ENCODE measurements at places on chromosomes 4 and X.

DNA sequence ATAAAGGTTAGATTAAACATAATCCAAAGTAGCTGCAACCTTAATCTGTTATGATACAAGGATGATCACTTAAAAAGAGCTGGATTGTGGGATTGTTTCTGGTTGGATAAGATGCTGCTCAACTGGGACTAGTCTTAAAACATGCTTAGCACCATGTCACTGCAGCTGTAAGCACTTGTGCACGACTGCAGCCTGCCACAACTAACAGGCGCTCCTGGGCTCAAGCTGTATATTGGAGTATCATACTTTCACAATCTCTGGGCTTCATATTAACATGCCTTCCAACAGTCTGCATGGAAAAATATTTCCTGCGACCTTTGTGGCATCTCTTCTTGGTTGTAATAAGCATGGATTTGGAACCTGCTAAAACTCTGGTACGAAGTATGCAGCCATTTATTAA is 493.0 kb upstream of the PITX2 start:
- DNase-seq: no peak

DNA sequence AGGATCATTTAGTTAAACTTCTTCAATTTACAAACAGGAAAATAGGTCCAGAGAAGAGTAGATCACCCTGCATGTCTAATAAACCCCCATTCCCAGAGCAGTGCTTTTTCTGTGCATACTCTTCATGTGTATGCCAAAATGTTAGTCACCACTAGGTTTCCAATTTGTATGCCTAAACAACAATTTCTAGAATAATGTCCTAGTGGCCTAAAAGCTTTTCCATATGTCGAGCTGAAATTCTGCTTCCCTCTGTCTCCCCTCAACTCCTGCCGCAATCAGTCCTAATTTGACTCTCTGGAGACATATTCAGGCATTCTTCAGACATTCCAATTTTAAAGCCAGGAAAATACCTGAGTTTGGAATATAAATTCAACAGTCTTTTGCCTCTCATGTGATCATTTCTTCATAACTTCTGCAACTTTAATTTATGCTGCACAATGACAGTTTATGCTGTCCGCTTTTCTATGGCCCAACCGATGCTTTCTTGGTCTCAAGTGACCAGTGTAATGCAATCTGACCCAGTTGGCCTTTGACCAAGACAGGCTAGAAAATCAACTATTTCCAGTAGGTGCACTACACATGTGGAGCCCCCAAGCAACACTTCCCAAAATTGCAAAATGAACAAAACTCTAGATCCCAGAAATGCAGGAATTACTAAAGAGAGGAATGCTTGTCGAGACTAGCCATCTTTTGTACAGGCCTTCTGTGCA is 122.9 kb upstream of the FMR1 start:
- DNase-seq: no peak

DNA sequence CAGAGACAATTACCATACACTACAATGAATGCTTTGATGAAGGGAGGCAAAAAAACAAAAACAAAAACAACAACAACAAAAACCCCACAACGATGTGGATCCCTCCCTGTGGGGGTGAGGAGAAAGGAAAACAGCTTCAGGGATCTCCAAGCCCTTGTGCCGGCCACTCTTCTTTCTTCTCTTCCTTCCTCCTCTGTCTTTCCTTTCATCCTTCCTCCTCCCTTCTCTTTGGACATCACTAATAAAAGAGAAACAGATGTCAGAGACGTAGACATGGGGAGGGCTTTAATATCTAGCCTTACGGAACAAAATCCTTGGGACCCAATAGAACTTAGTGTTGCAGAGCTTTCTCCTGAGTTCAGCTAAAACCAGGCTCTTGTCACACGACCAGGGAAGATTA is 18.8 kb upstream of the STX18 start:
- no peak for DNase-seq

DNA sequence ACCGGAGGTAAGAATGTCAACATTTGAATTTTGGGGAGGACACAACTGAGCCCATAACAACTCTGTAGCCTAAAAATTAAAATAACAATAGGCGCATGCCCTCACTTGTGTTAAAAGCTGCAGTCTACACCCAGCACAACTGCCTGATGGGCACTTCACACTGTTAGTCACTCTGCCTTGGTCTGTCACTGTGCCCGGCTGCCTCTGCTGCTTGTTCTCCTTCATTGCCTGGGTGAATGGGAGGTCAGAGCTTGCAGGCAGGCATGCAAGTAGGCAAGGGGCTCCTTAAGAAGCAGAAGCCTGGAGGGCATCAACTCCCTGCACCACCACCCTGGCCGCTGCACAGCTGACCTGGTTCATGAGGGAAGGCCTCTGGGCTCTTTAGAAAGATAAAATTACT is 374.8 kb downstream of the MID1IP1 start:
- no peak for DNase-seq

DNA sequence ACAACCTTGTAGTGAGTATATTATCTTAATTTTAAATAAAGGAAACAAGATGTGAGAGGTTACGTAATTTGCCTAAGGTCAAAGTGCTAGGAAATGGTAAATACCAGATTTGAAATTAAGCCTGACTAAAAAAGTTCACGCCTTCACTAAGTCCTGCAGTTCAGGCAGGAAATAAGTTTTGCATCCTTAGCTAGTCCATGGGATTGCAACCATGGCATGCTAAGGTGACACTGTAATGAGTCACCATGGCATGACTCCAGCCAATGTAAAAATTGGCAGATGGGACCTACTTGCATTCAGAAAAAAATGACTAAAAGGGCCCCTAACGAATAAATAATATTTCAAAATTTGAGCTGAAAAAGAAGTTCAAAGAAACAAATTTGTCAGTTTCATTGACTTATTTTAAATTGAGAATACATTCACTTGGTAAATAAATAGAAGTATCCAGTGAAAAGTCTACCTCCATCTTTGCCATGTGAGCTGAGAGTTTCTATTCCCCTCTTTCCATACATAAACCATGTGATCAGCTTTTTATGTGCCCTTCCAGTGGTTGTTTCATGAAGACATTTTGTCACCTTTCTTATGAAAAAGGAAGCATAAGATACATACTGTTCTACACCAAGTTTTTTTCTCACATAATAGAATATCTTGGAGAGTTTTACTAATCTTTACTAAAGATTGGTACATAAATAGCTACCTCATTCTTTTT is 72.4 kb downstream of the ANKRD50 start:
- DNase-seq: no peak

- DNase-seq: no peak
Observed at GRCh38 chr4:165757451-165757850, 115.6 kb upstream of the TLL1 start.

GRCh38 chr4:174365018-174365587 is 81.4 kb downstream of the CEP44 start:
- DNase-seq: no peak

GRCh38 chr4:145176641-145177432 is 3.6 kb downstream of the OTUD4 start:
- peak; percentile 8 for DNase-seq

DNA sequence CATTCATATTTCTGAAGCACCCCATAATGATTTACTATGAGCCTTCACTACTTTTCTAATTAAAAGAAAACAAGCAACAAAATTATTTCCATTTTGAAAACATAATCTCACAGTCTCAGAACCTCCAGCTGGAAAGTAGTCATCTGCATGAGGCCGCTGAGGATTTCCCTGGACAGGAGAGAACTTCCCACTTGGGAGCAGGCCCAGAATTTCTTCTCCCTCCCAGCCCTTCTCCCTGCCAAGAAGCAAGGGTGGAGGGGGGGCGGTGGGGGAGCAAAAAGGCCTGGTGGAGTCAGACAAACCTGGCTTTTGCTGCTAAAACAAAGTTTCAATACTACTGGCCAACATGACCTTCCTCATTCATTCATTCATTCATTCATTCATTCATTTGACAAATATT is 167.3 kb downstream of the PJA1 start:
- DNase-seq: no peak

DNA sequence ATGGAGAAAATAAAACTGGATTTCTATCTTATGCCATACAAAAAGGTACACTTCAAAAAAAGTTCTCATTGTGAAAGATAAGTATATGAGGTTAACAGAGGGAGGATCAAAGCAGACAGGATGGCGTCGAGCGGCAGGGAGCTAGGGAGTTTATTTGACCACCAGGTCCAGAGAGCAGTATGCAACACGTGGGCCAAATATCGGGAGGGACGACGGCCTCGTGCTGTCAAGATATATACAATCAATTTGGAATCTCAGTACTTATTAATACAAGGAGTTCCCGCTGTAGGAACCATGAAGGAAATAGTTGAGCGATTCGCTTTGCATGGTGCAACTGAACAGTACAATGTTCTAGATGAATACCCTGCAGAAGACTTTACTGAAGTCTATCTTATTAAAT is 1069.4 kb upstream of the INTU start:
- no peak for DNase-seq

GRCh38 chrX:1321674-1322073 is 14.9 kb upstream of the IL3RA start:
- no peak for DNase-seq

DNA sequence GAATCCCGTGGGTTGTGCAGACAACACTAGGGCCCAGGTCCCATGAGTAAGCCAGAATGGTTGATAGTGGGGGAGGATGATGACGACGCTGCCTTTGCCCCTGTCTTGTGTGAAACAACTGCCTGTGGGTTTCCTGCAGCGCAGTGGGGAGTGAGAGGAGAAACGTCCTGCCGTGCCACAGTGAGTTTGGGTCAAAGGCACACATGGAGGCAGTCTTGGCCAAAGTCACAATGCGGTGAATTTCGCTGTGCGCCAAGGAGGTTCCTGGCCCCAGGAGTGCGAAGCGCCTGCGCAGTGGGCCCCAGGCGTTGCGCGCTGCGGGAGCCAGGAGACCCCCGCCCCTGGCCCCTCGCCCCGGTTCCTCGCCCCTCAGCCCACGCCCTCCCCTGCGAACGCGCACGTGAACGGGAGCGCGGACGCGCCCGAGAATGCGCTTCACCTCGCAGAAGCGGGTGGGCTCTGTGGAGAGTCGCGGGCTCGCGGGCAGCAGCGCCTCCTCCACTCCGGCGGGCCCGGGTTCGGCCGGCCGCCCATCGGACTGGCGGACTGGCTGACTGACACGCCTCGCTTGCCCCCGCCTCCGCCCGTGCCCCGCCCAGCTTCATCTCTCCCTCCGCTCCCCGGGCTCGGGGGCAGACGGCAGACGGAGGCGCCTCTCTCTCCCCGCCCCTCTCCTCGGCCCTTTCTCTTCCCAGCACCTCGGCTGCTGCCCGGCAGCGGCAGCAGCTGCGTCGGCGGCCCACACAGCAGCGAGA is at the start of gene NUDT10:
Gene NUDT10, plus strand, starts transcription at position 635 of the 755 bp plus-strand sequence. CDS start 144 bp downstream, outside the sequence.
- peak; percentile 39 for DNase-seq

GRCh38 chr4:76957004-76957738 is 7.6 kb downstream of the SEPTIN11 start:
- DNase-seq: no peak

DNA sequence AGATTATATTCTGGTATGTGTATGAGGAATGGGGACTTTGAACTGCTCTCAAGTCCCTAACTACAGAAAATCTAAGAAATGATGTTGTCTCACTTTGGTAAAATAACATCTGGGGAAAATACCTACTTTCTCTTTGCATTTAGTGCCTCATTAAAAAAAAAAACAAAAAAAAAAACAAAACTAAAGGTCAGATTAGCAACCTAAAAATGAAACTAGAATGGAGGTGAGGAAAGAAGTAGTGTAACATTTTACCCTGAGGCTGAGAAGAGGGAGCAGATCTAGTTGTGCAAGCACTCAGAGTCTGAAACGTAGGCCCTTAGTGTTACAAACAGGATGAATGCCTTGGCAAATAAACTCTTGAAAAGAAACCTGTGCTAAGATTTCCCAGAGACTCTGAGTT is 56.0 kb downstream of the VGLL1 start:
- DNase-seq: peak; percentile 27

DNA sequence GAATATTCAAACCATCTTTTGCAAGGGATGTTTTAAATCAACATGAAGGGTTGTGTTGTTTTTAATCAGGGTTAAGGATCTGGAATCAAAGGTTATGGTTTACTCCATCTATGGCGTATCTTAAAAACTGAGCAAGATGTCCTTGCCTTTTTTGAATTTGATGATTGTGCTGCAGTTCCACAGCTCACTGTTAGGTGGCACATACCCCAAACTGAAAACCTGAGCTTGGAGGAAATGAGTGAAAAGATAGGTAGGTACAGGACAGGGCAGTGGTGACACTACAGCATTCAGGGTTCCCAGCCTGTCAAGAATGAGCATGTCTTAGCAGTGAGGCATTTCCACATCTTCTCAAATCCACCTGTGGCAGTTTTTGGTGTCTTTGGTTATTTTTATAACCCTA is 13.1 kb upstream of the EOLA1 start:
- peak; percentile 57 for DNase-seq

DNA sequence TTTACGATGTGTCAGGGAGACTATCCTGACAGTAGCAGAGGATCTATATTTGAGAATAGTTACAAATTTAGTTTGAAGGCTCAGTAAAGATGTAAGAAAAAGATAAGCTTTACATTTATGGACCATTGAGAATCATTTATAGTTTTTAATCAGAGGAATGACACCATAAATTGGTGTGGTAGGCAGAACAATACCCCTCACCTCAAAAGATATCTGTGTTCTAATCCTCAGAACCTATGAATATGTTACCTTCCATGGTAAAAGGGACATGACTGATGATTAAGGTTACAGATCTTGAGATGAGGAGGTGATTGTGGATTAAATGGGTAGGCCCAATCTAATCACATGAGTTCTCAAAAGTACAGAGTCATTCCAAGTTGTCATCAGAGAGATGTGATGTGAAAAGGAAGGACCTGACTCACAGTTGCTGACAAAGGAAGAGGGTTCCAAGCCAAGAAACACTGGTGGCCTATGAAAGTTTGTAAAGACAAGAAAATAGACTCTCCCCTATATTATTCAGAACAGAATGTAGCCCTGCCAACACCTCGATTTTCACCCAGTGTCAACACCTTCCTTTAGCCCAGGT is 27.0 kb downstream of the EREG start:
- DNase-seq: no peak

- no peak for DNase-seq
Observed at GRCh38 chr4:20432088-20432487, 180.4 kb downstream of the SLIT2 start.

GRCh38 chr4:21046141-21046540 is 345.9 kb downstream of the PACRGL start:
- no peak for DNase-seq

DNA sequence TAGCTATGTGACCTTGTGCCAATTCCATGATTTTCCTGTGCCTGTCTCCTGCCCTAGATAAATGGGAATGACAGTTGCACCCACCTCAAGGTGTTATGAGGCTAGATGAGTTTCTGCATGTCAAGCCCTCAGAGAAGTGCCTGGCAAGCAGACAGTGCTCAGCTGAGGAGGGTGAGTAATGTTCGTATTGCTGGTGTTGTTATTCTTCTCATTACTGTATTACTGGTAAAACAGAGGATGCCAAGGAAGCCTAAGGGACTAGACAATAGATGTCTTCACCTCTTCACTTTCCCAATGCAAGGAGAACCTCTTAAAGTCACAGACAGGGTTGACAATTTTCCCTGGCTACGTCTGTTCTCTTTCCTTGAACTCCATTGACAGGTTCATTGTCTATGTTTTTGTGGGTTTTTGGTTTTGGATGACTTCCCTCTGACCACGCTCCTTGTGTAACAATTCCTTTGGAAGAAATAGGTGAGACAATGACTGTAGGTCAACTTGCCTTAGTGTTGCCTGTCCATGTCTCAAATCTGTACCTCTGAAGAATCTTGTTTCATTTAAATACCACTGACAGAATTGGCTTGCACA is 19.2 kb downstream of the ETDC start:
- no peak for DNase-seq
